ENCODE measurements at places on chromosomes 12 and 14. TPM values are rescaled to one million over a fixed set of nuclear protein-coding genes. Genes with fewer than 3 reads are reported as not detected.

SERPINA1 gene
- 15.1 TPM for total RNA-seq

AKAP3 gene
- 1.6 TPM for total RNA-seq

DNA sequence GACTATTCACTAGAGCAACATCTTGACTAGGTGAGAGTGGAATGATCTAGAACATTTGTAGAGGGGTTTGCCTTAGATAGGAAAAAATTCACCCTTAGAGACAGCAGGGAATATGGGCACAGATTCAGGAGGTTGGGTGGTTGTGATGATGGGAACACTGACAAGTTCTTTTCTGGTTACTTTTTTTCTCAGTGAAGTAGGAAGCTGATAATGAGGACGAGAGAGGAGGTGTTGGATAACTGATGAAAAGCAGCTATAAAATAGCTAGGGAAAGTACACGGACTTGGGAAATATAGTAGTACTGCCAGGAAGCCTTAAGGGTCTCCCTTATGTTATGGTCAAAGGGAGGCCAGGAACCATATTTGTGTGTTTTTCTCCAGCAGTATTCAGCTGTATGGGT lies 250.5 kb downstream of the SSPN start:
- no peaks in the 10 kb centered on the region for H3K27me3 ChIP-seq
- no peaks in the 10 kb centered on the region for H3K36me3 ChIP-seq
- no peak for DNase-seq
- no peak overlapping the region for H3K27ac ChIP-seq
- no peaks in the 10 kb centered on the region for H3K4me1 ChIP-seq
- H3K4me3 ChIP-seq, result no peak overlapping the region

DNA sequence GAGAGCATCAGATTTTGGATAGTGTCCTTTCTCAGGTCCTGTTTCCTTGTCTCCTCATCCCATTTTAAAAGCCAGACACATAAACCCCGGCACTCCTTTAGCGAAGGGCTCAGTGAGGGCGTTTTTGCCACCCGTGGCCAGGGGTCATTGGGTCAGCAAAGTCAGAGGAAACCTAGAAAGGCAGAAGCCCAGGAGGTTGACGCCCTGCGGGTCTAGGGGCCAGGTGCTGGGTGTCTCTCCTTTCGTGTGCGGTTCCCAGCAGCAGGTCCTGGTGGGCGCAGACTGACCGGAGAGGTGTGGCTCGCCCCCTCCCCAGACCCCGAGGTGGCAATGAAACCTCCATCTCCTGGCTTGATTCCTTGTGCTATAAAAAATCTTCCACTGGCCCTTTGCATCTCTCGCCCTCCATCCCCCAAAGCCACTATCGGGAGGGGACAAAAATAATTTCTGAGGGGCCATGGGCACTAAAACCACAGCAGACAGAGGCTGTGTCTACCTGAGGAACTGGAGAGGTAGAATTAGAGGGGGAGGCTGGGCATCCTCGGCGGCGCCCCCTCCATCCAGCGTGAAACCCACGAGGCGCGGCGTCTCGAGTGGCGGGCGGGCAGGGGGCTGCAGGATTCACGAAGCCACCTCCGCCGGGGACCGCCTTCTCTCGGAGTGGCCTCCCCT lies 858 bp upstream of the FRMD6 start:
- H3K36me3 ChIP-seq, result no peaks in the 10 kb centered on the region
- peak overlapping the region; percentile 96 for H3K27ac ChIP-seq
- DNase-seq, result peak; percentile 50
- H3K4me1 ChIP-seq, result peaks cover 6% of the 10 kb centered on the region
- H3K4me3 ChIP-seq, result peak overlapping the region; percentile 76
- H3K27me3 ChIP-seq, result no peaks in the 10 kb centered on the region

DNA sequence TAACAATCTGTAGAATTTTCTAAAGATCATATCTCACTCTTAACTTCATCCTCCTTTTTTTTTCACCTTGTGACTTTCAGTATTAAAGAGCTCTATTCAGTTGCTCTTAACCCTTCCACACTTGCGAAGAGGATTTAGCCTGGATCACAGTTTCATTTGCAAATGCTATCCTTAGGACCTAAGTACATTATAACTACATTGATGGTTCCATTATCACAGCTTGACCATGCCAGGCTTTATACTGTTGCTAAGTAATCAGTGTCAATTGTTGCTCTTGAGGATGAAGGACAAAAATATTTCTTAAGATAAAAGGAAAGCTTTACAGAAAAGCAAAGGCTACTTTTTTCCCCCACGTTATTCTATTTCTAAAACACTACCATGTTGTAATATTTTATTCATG lies 122.2 kb downstream of the PDZRN4 start:
- no peaks in the 10 kb centered on the region for H3K4me1 ChIP-seq
- no peak overlapping the region for H3K4me3 ChIP-seq
- no peaks in the 10 kb centered on the region for H3K36me3 ChIP-seq
- DNase-seq, result no peak
- no peaks in the 10 kb centered on the region for H3K27me3 ChIP-seq
- no peak overlapping the region for H3K27ac ChIP-seq

GRCh38 chr12:51721282-51721940 lies 127.1 kb downstream of the FIGNL2 start:
- DNase-seq, result no peak
- no peak overlapping the region for H3K4me3 ChIP-seq
- no peak overlapping the region for H3K27ac ChIP-seq
- H3K4me1 ChIP-seq, result no peaks in the 10 kb centered on the region
- no peaks in the 10 kb centered on the region for H3K36me3 ChIP-seq

GRCh38 chr12:8081251-8081920 lies 688 bp upstream of the NECAP1 start:
- no peaks in the 10 kb centered on the region for H3K36me3 ChIP-seq
- H3K27ac ChIP-seq, result peak overlapping the region; percentile 92
- peaks cover 7% of the 10 kb centered on the region for H3K4me1 ChIP-seq
- H3K4me3 ChIP-seq, result peak overlapping the region; percentile 96
- DNase-seq, result no peak

- H3K4me3 ChIP-seq, result no peak overlapping the region
- H3K36me3 ChIP-seq, result no peaks in the 10 kb centered on the region
- DNase-seq, result no peak
- no peak overlapping the region for H3K27ac ChIP-seq
- no peaks in the 10 kb centered on the region for H3K27me3 ChIP-seq
- H3K4me1 ChIP-seq, result peaks cover 3% of the 10 kb centered on the region
Observed at GRCh38 chr12:109273354-109273753, 35.7 kb downstream of the FOXN4 start.

DNA sequence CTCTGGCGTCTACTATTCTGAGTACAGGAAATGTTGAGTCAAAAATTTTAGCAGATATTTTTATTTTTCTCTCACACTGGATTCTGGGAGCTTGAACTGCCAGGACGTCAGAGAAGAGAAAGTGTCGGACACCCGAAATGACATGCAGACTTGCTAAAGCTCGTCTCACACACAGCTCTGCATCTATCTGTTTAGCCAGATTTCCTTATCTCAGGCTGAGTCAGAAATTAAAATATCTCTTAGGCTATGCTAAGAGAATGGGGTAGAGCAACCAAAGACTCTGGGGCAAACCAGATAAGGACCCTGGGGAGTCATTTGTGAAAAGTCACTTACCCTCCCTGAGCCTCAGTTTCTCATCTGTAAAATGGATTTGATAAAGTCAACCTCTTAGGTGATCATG lies 1124.1 kb downstream of the VRK1 start:
- no peaks in the 10 kb centered on the region for H3K27me3 ChIP-seq
- no peaks in the 10 kb centered on the region for H3K36me3 ChIP-seq
- no peak for DNase-seq
- H3K4me1 ChIP-seq, result no peaks in the 10 kb centered on the region
- no peak overlapping the region for H3K27ac ChIP-seq

DNA sequence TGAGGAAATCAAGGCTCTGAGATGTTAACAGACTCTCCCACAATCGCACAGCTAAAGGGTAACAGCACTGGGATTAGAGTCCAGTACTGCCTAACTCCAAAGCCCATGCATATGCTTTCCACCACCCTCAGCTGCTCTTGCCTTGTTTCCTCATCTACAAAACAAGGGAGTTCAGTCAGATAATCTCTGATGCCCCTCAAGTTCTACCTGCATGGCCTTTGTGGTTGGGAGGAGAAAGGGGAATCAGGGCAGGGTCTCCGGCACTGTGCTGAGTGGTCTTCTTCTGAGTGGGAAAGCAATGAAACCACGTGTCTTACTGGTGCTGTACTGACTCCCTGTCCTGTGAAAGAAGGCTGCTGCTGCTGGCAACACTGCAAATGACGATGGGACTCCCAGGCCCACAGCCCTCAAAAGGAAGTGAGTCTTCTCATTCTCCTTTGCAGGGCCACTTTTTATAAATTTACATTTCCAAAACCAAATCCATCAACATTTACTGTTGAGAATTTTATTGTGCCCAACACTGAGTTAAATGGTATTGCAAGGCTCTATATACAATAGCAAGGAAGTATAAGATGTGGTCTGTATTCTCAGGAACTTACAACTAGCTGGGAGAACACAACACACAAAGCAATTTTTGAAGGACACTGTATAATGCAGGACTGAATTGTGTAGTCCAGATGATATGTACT lies 19.7 kb upstream of the DUSP16 start:
- H3K27me3 ChIP-seq, result no peaks in the 10 kb centered on the region
- no peaks in the 10 kb centered on the region for H3K4me1 ChIP-seq
- H3K4me3 ChIP-seq, result no peak overlapping the region
- no peak overlapping the region for H3K27ac ChIP-seq
- no peaks in the 10 kb centered on the region for H3K36me3 ChIP-seq

DNA sequence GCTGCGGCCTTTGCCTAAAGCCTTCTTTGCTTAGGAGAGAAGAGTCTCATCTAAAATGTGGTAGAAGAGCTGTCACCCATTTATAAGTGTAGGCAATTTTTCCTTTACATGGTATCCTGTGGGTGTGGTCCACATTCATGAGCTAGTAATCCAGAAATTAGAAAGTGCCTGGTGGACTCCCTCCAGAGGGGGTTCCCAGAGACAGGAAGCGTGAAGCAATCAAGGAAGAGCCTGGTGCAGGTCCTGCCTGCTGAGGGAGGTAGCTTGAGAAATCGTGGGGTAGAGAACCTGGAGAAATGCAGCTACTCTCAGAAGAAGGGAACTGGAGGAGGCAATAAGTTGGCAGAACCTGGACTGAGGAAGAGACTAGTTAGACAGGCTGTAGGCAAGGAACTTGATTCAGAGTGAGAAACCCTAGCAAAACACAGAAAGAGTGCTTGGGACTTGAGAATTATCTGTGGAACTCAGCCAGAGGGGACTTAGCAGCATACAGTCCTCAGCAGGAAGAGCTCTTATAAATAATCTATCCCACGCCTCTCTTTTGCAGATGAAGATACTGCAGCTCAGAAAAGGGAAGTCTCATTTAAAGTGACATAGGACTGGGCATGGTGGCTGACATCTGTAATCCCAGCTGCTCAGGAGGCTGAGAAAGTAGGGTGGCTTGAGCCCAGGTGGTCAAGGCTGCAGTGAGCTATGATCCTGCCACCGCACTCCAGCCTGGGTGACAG lies 182.4 kb upstream of the CCND2 start:
- H3K27me3 ChIP-seq, result no peaks in the 10 kb centered on the region
- H3K27ac ChIP-seq, result no peak overlapping the region
- no peak for DNase-seq
- H3K4me3 ChIP-seq, result no peak overlapping the region

- H3K27me3 ChIP-seq, result no peaks in the 10 kb centered on the region
- peak overlapping the region; percentile 45 for H3K27ac ChIP-seq
- no peak for DNase-seq
- H3K4me1 ChIP-seq, result peaks cover 32% of the 10 kb centered on the region
- H3K4me3 ChIP-seq, result peak overlapping the region; percentile 49
Observed at GRCh38 chr14:73237786-73238423, 599 bp downstream of the PAPLN start.

DNA sequence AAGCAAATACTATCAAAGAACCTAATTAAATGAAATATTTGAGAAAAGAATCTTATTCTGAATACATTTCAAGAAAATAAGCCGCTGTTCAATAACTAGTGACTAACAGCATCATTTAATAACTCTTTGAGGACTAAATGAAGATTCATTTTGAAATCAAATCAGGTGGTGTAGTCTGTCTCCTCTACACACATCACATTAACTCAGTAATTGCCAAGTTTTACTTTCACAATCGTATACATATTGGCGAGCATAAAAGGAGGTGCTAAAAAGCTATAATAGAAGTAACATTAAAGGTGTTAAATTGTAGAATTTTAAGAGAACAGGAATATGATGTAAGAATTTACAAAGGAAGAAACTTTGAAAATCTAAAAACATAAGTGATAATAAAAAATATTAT lies 185.1 kb downstream of the MDGA2 start:
- no peak overlapping the region for H3K4me3 ChIP-seq
- no peaks in the 10 kb centered on the region for H3K4me1 ChIP-seq
- no peak for DNase-seq

DNA sequence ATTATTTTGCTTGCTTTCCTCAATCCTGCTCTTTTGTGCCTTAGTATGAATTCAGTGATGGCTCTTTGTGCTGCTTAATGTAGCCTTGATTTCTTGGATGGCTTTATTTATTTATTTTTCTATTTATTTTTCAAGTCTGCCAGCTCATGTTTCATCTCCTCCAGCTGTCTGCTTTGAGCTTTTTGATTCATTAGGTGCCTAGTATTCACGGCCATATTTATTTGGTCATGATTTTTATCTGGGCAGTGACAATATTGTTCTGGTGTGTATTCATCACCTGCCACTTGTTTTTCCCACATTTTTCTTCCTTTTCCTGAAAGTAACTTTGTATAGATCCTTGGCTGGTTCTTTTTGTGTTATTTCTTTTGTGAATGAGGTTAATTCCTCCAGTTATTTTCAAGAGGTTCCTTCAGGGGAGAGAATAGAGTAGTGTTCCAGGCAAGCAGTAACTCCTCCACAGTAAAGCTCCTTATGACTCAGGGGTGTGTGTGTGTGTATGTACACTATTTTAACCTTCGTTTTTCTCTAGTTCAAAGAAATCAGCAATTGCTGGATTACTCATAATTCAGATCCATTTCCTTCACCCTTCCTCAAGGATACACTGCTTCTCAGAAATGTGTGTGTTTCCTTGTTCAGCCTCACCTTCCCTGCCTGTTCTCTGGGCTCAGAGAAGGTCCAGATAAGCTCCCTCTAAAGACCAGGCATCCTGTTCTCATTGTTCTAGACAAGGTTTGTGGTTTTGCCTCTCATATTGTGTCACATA lies 51.6 kb upstream of the PMCH start:
- no peaks in the 10 kb centered on the region for H3K27me3 ChIP-seq
- H3K27ac ChIP-seq, result no peak overlapping the region

DNA sequence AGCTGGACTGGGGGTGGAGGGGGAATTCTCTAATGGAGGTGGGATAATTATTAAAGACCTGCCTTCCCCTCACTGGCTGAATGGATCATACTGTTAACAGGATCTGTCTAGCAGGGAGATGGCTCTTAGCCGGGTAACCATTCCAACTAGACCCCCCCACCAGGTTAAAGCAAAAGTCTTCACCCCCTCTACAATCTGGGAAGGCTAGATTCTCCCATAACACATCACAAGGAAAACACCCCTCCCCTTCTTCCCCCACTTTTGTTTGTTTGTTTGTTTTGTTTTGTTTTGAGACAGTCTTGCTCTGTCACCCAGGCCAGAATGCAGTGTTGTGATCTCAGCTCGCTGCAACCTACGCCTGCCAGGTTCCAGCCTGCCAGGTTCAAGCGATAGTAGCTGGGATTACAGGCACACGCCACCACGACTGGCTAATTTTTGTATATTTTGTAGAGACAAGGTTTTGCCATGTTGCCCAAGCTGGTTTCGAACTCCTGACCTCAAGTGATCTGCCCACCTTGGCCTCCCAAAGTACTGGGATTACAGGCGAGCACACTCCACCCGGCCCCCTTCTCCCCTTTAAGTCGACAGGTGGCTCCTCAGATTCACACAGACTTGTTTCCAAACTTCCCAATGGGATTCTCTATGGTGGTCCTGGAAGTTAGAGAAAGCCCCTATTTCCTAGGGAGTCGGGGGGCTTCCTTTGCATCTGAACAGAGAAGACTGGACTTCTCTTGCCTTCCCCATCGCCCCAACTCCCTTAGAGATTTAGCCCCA lies 3.5 kb upstream of the BAZ2A start:
- H3K27me3 ChIP-seq, result no peaks in the 10 kb centered on the region

All from ovary (tissue), 10 donors.